ENCODE measurements at places on chromosomes 1 and 21.

GRCh38 chr1:201422436-201423030 is 1.0 kb upstream of the TNNI1 start:
- DNase-seq: no peak

- DNase-seq: no peak
Observed at GRCh38 chr1:212607913-212608391, 609 bp upstream of the ATF3 start.

DNA sequence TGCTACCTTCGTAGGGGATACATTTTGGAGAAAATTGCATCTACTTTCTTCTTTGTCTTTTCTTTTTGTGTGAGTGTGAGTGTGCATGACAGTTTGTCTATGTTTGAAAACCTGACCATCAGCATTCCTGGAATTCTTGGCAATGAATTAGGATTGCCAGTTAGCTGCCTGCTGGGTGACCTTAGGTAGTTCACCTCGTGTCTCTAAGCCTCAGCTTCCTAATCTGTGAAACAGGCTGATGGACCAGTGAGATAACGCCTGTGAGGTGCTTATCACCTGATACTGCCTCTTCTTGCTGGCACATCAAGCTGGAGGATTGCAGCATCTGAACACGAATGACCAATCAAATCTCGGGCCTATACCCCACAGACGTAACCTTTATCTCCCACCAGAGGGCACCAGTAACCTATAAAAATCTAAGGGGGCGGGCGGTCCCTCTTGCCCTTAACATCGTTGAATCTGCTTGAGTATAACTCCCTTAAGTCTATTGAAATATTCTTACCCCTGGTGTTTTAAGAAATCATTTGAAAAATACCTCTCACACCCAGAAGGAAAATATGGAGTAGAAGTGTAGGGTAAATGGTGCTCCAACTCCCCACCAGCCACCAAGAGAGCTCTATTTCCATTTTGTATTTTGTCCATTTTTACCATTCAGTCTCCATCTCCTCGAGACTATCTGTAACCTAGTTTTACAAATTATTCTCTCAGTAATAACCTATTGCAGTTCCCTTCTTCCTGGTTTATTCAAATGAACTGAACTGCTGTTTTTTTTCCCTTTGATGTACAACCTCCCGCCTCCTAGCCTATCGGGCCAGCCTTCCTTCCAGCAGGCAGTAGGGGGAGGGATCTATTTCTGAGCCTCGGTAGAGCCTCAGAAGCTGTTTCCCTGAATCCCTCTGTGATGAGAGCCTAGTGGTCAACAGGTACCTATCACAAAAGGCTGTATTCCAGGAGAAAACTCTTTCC is 49.7 kb downstream of the MDM4 start:
- DNase-seq: peak; percentile 82

GRCh38 chr1:107649023-107649422 is 316.0 kb downstream of the VAV3 start:
- no peak for DNase-seq

DNA sequence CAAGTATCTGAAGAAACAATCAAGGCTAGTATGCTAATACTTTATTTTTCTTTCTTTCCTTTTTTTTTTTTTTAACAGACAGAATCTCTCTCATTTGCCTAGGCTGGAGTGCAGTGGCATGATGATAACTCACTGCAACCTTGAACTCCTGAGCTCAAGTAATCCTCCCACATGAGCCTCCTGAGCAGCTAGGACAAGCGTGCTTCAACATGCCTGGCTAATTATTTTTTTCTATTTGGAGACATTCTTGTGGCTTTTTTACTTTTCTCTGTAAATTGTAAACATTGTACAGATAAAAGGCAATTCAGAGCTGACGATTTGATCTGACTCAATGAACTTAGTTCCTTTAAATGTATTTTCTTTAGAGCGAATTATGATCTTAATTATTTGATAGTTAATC is 41.4 kb downstream of the CCDC18 start:
- peak; percentile 15 for DNase-seq

DNA sequence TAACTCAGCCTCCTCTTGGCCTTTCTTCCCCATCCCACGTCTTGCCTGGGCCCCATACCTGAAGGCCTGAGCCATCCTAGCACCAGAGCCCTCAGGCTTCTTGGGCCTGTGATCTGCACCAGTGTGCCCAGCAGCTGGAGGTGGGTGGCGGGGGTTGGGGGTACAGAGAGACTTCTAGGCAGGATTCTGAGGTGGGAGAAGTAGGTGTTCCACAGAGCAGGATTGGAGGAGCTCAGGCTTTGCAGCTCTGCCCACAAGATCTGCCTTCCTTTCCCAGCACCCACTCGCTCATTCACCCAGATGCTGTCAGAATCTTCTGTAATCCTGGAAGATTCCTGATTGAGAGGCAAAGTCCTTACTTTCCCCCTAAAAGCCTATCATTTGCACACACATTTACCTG is 10.0 kb upstream of the GJB5 start:
- no peak for DNase-seq
